ENCODE measurements at places on chromosomes 11 and 22.

- no peak for DNase-seq
Observed at GRCh38 chr11:119585043-119585781, 143.8 kb downstream of the NECTIN1 start.

DNA sequence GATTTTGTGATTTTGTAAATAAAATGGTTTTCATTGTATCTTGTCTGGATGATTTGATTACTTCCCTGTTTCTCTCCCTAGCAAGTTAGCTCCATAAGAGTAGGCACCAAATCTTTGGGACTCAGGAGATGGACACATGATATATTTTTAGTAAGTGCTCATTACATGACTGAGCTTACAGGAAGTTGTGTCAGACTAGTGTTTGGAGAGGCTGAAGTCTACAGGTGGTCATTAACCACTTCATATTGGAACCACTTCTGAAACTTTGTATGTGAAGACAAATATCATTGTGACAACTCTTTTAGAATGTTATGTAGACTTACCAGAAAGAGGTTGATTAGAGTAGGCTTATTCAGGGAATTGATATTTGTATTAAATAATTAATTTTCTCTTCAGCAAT, 19.1 kb downstream of the ARHGAP42 start:
- DNase-seq, result no peak

DNA sequence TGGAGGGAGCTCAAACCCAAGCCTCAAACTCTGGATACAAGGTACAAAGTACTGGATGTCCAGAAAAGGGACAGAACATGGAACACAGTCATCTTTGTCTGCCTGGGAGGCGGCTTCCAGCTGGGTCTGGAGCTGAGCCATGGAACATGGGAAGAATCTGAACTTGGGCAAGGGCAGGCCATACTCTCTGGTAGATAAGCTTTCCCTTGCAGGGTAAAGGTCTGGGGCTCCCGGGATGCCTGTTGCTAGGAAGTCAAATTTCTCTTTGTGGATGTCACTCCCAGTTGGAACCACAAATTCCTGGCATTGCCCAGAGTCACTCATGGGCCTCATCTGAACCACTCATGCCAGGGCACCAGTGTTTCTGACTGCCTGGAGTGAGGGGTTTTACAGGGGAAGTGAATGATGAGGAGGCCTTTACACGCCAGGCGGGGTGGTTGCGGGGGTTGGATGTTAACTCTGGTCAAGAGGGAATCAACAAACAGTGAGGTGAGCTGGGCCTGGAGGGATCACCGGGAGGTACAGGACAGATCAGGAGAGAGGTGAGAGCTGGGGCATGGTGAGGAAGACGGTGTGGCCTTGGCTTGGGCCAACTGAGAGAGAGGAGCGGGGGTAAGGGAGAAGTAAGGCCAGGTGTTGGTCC, 5.7 kb downstream of the FTH1 start:
- DNase-seq, result no peak

- DNase-seq, result no peak
Observed at GRCh38 chr22:21948824-21949568, 3.7 kb downstream of the PPM1F start.

GRCh38 chr22:30882974-30883533, 85.5 kb downstream of the MORC2 start:
- DNase-seq, result no peak

DNA sequence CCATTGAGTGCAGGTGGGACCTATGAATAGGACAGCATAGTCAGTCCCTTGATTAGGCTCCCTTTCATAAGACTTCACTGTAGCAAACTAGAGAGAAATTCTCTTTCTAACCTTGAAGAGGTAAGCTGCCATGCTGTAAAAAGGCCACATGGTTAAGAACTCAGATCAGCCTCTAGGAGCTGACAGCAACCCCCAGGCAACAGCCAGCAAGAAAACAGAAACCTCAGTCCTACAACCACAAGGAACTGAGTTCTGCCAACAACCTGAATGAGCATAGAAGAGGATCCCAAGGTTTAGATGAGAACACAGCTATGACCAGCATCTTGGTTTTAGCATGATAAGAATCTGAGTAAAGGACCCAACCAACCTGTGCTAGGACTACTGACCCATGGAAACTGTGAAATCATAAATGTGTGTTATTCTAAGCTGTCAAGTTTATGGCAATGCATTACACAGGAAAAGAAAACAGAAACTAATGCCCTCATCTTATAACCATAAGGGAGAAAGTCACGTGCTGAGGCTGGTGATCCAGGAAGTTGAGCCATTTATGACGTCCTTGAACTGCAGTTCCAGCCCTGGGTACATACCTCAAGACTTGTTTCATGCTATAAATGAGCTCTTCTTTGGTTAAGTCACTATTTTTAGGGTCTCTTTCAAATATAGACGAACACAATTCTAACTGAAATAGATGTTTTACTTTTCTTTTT, 43.3 kb downstream of the RAB38 start:
- DNase-seq, result no peak

DNA sequence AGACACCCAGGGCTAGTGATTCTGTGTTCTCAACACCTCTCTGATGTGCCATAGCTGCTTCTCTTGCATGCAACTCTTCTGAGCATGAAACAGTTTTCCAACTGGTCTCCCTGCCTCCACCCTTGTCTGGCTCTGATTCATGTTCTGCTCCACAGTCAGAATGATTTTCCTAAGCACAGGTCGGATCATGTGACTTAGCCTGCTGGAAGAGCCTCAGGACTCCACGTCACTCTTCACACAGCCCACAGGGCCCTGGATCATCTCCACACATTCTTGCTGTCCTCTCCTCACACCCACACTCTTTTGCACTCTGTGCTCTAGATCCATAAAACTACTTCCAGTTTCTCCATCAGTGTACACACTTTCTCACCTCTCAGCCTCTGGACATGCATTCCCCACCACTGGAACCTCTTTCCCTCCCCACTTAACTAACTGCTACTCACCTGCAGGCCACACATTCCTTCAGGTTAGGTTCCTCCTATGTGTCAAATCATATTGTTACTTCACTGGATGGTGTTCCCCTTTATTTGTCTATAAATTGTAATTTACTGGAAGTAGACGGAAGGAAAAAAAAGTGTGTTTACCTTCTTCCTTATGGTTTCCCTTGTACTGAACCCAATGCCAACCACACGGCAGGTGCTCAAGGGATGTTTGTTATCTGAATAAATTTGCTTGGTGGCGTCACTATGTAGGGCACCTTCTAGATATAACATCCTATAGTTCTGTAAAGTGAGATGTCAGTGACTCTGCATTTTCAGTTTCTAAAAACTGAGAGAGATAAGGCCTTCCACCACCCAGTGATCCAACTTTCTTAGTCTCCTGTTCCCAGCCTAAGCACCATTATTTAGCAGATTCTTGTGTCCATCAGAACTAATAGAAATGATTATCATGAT, 133.7 kb downstream of the ETS1 start:
- no peak for DNase-seq
